ENCODE measurements at places on chromosomes 13 and 19. TPM values are rescaled to one million over a fixed set of nuclear protein-coding genes. Genes with fewer than 3 reads are reported as not detected.

DNA sequence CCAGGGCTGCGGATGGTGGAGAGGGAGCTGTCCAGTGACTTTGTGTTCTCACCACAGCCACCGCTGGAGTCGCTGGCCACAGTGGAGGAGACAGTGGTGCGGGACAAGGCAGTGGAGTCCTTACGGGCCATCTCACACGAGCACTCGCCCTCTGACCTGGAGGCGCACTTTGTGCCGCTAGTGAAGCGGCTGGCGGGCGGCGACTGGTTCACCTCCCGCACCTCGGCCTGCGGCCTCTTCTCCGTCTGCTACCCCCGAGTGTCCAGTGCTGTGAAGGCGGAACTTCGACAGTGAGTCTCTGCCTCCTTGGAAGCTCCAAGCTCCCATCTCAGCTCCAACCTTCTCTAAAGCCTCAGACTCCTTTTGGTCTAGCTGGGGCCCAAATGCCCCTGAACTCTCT lies 21.4 kb downstream of the PPP2R1A start:
- no peak for DNase-seq

GRCh38 chr13:100954430-100955305 lies 280.1 kb upstream of the TMTC4 start:
- DNase-seq, result no peak

- no peak for DNase-seq
Measured at GRCh38 chr13:89205856-89206520, 1534.8 kb downstream of the SLITRK5 start.

GRCh38 chr19:48110350-48110966 lies at the start of gene PLA2G4C:
Gene PLA2G4C, minus strand, starts transcription at chr19:48110817. Its CDS starts 4,288 bp downstream, at chr19:48106529.
- DNase-seq, result peak; percentile 73

SRRM5 gene
- not detected for polyA plus RNA-seq

All from naive B cell (primary cell).